ENCODE measurements at places on chromosomes 16 and 17.

- DNase-seq, result peak; percentile 100
Measured at GRCh38 chr17:16568541-16569357, at the start of gene ZNF287. ZNF287 (minus strand) TSS chr17:16569204; CDS start chr17:16567731, 1,473 bp downstream.

DNA sequence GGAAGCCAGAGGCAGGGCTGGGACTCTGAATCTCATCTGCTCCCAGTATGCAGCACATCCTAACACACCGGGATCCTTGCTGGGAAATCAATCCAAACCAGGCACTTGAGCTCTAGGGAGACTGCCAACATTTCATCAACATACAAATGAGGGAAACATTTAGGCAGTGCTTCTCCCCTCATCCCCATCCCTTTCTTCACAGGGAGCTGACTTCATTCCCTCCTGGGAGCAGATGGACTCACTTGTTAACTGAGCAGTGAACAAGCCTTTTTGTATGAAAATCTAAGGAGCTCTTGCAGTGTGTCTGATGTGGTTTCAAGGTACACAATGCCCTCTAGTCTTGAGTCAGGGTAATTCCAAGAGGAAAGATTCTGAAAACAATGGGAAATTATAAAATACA is 96.3 kb downstream of the TMEM114 start:
- no peak for DNase-seq

DNA sequence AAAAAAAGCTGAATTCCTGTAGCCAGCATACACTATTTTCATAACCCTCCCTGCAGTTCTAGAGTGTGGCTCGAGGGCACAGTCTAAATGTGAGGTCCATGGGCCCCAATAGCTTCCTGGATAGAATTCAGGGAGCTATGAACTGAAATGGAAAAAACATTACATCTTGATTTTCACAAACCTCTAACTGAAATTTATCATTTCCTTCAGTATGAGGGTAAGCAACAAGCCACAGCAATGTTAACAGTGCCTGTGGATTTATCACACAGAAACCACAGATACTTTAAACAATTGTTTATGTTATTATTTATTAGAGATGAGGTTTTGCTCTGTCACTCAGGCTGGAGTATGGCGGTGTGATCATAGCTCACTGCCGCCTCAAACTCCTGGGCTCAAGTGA is 18.2 kb downstream of the TMEM92 start:
- DNase-seq, result no peak

DNA sequence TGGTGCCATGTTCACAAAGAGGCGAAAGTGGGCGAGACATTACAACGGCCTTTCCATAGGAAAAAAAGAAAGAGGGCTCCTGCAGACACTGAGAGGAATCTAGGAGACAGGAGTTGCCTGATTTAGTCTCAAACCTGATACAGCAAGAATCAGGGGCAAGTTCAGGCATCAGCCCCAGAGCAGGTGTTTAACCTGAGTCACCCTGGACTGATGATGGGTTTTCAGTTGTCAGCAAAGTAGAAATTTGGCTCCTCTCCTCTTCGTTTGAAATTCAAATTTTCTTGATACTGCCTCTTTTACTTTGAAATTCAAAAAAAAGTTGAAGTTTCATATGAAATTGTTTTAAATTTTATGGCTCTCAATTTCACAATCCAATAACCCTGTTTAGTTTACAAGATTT is 189.5 kb downstream of the ABCC12 start:
- no peak for DNase-seq

- no peak for DNase-seq
Measured at GRCh38 chr16:69217433-69217832, 30.5 kb downstream of the SNTB2 start.

DNA sequence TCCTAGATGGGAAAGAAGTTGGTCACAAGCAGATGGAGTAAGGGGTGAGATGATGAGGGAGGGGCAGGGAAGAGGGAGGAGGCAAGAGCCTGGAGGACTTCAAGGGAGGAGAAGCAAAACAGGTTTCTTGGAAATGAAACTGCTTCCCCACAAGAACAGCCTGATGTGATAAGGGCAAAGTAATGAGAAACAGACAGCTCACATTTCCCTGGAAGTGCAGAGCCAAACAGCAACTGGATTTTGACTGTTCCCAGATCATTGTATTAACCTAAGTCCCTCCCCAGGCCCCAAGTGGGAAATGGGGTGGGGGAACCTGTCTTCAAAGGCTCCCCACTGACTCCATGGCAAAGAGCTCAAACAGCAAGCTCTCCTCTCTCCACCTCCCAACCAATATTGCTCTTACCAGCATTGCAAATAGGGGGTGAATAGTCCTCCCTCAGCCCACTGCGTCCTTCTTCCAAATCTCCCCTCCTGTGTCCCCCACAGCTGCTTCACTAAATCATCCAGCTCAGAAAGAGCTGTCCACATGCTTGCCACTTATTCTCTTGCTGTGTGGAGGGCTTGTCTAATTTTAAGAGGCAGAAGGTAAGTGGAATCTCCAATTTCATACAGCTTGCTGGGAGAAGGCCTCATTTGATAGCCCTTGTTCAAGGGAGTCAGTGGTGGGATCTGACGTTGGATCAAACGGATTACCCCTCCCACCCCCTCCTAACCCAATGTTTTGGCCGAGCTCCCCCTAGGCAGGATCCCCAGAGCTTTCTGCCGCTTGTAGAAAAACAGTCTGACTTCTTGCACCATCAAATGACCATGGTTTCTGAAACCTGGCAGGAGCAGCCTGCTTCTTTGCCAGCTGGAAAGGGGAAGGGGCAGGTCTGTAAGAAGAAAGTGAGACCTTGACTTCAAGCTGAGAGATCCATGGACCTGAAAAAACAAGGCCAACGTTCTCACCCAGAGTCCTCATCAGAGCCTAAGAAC is 56.3 kb upstream of the SMIM36 start:
- no peak for DNase-seq

- DNase-seq, result peak; percentile 26
Measured at GRCh38 chr16:87435372-87436224, 43.5 kb downstream of the MAP1LC3B start.

GRCh38 chr17:77535892-77536291 is 395.1 kb downstream of the SEC14L1 start:
- no peak for DNase-seq

- DNase-seq, result no peak
Measured at GRCh38 chr17:39513309-39513708, 52.0 kb downstream of the CDK12 start.

DNA sequence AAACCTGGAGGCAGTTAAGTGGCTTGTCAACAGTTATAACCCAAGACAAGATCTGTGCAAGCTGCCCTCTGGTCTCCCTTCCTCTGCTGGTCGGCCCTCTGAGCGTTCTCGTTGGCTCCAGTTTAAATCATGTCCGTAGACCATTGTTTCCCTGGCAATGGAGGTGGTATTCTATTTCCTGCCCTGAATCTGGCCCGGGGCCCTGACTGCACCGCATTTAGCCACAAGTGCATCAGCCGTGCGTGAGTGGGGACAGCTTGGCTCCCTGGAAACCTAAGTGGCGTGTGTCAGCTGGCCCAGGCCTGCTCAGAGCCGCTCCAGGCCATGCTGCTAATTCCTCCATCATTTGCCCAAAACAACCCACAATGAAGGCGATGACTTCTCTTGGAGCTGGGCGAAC is 15.0 kb upstream of the MYLK3 start:
- peak; percentile 8 for DNase-seq

Measured in AG20443 (cell line).